ENCODE measurements at places on chromosomes 2 and 18.
A peak's percentile ranks its signal among the peaks of the same experiment; 100 is the strongest.

DNA sequence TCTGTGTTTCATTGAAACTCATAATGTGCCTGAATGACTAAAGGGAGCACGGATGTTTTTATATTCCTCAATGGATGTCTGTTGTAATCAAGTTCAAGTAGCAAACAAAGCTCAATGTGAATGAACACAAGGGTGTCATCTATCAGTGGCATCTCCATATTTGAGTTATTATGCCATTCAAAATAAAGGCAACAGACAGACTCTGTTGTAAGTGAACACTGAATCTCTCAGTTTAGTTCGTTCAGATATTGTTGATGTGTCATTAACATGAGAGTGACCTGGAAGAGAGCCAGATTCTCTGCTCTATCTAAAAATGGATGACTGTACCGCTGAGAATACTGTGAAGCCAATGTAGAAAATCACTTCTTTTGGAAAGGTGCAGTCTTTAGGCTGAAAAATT, 118.7 kb downstream of the NUP35 start:
- DNase-seq = no peak

- no peak for DNase-seq
Measured at GRCh38 chr2:207091176-207091575, 74.6 kb downstream of the KLF7 start.

DNA sequence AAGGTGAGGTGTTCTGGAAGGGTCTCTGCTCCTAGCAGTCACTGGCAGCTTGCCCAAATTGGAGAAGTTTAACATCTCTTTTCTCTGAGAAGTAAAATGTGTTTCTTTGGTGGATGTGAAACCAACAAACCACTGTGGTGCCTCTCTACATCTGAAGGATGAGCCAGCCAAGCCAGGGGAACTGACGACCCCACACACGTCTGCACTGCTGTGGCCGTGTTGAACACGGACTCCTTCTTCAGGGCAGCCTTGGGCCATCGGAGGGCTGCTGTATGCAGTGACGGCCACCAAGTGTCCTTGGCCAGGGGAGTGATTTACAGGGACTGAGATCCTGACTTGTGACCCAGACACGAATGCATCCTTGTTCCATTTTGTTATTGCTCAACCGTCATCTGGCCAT, 207.8 kb downstream of the ACKR3 start:
- no peak for DNase-seq

GRCh38 chr2:206368484-206368883, 74.8 kb upstream of the ADAM23 start:
- no peak for DNase-seq

DNA sequence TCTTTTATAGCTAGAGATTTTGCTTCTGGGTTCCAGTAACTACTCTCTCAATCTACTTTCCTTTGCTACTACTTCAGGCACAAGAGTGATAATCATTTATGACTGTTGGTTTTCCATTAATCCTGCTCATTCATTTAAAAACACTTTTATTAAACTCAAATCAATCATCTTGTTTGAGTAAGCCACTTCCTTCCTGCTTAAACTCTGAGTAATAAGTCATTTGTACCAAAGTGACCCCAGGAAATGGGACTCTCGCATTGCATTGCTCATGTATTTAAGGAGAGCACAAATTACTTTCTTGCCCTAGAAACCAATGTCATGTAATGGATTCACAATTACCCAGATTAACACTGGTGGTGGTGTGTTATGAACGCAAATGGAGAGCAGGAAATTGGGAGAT, 270.7 kb upstream of the HNMT start:
- no peak for DNase-seq

- no peak for DNase-seq
Measured at GRCh38 chr2:53423465-53423864, 344.1 kb upstream of the CHAC2 start.

DNA sequence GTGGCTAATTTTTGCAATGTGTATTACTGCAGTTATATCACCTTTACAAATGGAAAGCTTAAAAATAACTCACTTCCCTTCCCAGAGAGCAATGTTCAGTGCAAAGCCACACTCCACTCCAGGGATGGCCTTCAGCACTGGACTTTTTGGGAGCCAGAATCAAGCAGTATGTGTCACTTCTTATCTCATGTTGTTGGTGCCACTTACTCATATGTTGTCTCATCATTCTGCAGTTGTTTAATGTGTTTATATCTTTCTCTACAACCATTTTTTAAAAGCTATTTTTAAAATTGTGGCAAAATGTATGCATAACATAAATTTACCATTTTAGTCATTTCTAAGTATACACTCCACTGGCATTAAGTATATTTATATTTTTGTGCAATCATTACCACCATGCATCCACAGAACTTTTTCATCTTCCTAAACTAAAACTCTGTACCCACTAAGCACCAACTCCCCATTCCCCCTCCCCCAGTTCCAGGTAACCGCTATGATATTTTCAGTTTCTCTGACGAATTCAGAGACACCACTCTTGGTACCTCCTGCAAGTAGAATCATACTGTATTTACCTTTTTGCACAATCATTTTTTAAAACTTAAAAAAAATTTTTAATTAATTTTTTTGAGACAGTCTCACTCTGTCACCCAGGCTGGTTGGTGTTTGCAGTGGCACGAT, 32.1 kb upstream of the CD8A start:
- no peak for DNase-seq

DNA sequence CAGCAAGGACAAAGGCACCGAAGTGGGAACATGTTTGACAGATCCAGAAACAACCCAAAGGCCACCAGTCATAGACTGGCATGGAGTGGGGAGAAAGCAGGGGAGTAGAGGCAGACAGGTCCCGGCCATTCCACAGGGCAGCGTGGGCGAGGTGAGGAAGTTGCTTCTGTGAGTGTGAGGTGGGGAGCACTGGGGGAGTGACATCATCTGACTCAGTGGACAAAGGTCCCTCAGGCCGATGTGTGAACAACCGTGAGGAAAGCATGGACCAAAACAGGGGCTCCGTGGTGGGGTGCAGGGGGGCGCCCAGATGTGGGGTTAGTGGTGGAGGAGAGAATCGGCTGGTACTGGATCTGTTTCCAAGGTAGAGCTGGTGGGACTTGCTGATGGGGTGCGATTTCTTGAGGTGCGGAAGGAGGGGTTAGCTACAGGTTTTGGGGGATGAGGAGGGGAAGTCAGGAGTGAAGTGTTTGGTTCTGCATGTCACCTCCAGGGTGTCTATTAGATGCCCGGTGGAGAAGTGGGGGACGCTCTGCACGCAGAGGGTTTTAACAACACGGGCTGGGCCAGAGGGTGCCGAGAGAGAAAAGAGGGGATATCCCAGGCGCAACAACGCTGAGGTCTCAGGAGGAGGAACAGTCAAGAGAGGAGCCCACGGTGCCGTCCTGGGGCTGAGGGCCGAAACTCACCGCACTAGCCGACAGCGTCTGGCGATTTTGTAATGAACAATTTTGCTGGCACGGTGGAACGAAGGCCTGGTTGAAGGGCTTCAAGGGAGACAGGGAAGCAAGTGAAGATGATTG, 2.5 kb upstream of the SFT2D3 start:
- no peak for DNase-seq

GRCh38 chr2:241996100-241996499, 126.6 kb downstream of the RTP5 start:
- DNase-seq = no peak

DNA sequence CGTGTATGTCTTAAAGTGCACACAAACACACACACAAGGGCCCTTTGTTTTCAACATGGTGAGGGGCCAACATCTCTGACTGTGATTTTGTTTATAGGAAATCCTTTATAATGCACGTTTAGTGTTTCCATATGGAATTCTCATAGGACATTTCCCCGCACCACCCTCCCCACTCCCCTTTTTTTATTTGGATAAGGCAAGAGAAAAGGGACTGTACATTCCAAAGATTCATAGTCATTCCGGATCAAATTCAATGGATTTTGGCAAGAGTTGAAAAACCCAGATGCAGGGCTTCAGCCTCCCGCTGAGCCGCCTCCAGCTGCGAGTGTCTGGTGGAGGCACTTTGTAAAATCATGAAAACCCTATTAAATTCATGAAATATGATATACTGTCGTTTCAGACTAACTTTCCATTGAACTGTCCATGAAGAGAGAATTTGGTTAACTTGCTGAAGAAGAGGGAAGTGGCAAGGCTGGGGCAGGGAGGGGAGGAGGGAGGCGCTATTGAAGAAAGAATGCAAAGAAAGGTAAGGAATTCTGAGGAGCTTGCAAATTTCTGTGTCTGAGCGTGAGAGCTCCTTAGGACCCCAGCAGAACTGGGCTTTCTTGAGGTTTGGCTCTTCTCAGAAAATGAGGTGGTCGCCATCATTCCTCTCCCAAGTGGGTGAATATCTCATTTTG, 25.8 kb upstream of the SLC14A2 start:
- no peak for DNase-seq

- peak; percentile 68 for DNase-seq
Measured at GRCh38 chr2:30332791-30333453, 101.6 kb downstream of the LBH start.

DNA sequence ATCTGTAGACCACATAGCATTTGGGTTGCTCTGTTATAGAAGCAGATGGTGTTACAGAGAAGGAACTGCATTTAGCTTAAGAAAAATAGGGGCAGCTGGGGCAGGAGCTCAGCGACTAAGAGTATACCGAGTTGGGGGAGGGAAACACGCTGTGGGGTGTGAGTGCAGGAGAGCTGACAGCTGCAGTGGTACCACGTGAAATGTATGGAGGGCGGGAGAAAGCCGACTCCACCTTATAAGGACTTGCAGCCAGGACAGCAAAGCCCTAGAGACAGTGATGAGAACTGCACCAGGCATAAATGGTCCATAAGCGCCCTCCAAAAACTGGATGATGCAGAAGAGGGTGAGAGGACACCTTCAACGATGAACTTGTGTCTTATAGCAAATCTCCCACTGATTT, 237.6 kb downstream of the PRKCE start:
- DNase-seq = peak; percentile 20

DNA sequence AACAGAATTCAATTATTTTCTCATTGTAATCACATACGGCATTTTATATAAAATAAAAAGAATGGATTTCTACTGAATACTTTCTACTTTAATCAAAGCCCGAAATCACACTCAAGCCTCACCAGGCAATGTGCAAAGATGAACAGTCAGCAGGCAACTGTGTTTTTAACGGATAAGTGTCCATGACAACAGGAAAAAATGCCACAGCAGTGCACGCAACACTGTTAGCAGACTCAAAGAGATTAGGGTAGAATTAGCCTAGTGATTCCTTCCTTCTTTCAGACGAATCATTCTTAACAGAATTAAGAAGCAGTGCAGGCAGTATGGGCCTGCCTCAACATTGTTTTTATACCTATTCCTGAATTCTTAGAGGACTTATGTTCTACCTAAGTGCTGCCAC, 135.6 kb downstream of the CDH2 start:
- DNase-seq = no peak

GRCh38 chr2:113755835-113756354, 547 bp downstream of the SLC35F5 start:
- peak; percentile 41 for DNase-seq

DNA sequence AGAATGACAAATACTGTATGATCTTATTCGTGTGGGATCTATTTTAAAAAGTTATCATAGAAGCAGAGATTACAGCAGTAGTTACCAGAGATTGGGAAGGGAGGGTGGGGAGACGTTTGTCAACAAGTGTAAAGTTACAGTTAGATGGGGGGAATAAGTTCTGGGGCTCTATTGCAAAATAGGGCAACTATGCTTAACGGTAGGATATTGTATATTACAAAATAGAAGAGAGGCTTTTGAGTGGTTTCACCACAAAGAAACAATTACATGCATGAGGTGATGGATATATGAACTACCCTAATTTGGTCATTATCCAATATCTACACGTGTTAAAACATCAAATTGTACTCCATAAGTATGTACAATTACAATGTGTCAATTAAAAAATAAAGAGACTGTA, 123.4 kb upstream of the NOSTRIN start:
- DNase-seq = no peak

DNA sequence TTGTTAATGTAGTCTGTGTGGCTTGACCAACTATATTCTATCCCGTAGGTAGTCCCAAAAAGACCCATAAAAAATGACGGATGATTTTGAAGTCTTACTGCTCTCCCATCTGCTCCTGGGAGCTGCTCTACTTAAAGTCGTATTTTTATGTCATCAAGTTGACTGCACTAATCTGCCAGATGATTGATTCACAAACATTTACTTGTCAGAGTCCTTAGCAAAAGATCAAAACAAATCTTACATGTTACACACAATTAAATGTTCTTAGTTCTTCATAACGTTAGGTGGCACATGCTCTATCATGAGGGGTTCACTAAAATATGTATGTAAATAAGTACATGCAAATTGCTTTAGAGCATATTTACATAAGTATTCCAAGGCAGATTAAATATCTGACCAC, 498.3 kb upstream of the LRRTM4 start:
- no peak for DNase-seq

DNA sequence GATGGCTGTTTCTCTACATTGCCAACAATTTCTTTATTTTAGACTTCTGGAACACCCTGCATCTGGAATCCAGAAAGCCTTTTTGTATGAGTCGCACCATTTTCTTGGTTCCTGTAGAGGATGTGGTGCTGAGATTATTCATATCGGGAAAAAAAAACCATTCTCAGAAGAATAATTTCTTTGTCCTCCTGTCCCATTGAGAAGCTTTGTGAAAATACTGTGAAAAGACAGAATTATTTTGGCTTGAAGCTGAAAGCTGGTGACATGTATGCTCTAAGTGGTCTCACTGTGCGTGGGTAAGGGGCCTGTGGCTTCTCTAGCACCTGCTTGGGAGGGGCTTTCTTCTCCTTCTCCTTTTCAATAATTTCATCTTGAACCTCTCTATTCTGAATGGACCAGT, 138.4 kb downstream of the FAM210A start:
- no peak for DNase-seq

- no peak for DNase-seq
Measured at GRCh38 chr2:130286983-130287655, 55.6 kb upstream of the IMP4 start.

GRCh38 chr2:138319616-138320015, 182.0 kb upstream of the SPOPL start:
- no peak for DNase-seq

GRCh38 chr2:190722061-190722759, 73.3 kb downstream of the NAB1 start:
- peak; percentile 42 for DNase-seq

GRCh38 chr2:136111711-136112110, 6.2 kb downstream of the CXCR4 start:
- no peak for DNase-seq

DNA sequence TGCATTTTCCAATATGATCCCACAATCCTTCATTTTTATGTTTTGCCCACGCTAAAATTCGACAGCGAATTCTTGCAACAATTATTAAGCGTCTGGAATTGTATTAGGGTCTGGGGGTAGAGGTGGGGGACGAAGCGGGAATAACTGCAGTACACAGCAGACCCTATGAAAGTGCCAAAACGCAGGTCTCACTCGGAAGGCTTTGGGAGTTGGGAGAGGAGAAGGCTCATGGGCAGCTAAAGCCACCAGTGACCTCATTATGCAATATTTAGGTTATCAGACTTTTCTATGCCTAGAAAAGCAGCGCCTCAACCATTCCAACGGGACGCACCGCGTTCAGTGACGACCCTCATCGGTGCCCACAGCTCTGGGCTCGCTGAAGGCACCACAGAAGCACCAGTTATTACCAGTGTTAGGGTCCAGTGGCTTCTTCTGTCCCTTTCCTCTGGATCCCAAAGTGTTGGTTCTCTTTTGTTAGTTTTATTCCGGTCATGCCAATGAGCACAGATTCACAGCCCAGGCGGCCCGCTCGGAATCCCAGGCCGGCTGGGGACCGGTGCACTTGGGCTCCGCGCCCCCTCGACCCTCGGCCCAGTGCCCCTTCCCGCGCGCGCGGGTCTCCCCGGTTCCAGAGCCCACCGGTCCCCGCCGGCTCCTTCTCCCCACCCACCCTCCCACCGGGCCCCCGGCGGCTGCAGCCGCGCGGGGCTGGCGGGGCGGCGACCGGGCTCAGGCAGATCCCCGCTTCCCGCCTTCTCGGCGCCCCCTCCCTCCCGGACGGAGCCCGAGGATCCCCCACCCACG, 737 bp upstream of the MAPK4 start:
- no peak for DNase-seq
